ENCODE measurements at places on chromosomes 3 and 15.
A peak's percentile ranks its signal among the peaks of the same experiment; 100 is the strongest.

- peak; percentile 95 for DNase-seq
Measured at GRCh38 chr3:66107855-66108254, 69.1 kb upstream of the MAGI1 start.

- no peak for DNase-seq
Measured at GRCh38 chr3:159216311-159216710, 414.5 kb downstream of the MFSD1 start.

DNA sequence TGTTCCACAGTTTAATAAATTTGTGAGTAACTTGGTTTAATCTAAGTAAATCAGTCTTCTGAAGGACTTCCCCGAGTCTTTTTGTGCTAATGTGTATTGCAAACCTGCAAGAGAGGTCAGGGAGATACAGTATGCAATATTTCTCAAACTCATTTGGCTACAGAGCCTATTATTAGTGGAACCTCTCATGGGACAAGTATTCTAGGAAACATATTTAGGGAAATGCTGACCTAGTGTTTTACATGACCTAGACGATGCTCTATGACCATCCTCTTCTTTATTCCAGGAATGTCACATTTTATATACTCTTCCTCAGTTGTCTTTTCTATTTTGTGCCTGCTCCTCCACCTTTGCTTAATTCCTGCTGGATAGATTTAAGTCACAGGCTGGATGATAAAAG, 327.8 kb upstream of the TBC1D5 start:
- DNase-seq = no peak

DNA sequence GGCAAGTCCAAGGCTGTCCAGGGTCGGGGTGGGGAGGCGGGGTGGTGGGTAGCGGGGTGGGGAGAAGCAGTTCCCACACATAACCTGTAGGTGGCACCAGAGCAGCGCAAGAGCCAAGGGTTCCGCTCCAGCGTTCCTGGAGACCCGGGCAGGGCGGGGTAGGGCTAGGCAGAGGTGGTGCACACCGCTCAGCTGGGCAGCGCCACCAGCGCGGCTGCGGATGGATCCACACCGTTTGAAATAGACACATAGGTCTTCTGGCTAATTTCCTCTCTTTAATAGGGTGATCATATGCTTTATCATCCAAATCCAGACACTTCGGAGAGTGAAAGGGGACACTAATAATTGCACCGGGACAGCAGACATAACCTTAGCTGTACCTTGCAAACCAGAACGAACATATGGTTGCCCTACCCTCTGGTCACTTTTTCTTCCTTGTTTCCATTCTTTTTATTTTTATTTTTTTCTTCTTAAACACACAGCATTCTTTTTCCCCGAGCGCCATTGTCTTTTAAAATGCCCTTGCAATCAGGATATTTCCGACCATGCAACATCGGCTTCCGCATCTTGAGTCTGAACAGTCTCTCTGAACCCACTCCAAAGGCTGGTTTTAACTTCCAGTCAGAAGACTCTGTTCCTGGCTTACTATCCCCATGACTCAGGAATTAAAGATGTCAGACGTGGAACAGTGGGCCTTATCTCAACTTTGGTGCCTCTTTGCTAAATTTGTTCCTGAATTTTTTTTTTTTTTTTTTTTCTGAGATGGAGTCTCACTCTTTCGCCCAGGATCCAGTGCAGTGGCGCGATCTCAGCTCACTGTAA, 12.5 kb upstream of the ZSCAN2 start:
- peak; percentile 78 for DNase-seq

GRCh38 chr3:46222435-46223161, 14.5 kb upstream of the CCR1 start:
- no peak for DNase-seq

GRCh38 chr3:54374214-54374852, 252.0 kb downstream of the CACNA2D3 start:
- DNase-seq = no peak

GRCh38 chr3:94460931-94461330, 398.1 kb downstream of the NSUN3 start:
- peak; percentile 14 for DNase-seq

DNA sequence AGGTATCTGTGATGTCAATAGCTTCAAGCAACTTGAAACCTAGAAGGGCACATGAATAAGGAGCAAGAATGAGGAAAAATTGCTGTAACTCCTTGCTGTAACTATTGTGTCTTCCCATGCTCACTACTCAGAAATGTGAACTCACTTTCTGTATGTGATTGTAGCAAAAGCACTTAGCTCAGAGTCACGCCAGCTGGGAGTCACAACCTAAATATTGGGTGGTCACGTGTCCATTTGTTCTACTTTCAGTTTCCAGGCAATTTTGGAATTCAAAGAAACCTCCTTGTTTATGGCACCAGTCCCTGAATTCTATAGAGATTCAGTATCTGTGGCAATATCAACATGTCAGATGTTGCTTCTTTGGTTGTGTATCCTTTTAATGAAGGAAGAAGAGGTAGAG, 241.6 kb upstream of the AZI2 start:
- DNase-seq = peak; percentile 8

DNA sequence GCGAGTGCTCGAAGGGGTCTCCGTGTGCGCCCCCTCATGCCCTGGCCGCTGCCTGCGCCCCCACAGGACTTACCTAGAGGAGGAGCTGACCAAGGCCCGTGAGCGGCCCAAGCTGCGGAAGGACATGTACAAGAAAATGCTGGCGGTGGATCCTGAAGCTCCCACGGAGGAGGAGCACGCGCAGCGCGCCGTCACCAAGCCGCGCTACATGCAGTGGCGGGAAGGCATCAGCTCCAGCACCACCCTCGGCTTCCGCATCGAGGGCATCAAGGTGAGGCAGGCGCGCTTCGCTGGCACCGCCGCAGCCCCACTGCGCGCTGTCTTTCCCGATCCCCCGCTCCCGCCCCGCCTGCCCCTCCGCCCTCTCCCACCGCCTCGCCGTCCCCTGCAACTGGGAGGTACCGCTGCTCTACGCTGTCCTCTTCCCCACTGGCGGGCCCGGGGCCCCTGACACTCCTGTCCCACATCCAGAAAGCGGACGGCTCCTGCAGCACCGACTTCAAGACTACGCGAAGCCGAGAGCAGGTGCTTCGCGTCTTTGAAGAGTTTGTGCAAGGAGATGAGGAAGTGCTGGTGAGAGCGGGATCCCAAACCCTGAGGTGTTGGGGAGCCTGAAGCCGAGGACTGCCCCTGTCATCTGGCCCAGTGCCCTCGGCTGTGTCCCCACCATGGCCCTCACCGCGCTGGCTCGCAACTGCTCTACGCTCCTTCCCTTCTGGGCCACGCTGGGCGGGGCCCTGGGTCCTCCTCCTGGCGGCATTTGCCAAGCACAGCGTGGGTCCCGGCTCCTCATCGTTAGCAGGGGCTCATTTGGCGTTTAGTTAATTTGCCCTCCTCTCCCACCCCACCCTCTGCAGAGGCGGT, 8.5 kb downstream of the ITPKA start:
- no peak for DNase-seq

DNA sequence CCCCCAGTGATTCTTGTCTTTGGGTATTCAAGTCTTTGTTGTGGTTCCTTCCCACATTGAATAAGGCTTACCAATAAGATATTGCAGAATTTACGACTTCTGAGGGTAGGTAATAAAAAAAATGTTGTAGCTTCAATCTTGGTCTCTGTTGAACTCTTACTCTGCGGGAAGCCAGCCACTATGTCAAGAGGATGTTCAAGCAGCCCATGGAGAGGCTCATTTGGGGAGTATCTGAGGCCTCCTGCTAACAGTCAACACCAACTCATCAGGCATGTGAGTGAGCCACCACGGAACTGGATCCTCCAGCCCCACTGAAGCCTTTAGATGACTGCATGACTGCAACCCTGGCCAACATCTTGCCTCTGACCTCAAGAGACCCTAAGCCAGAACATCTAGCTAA, 3.2 kb upstream of the TBC1D23 start:
- peak; percentile 15 for DNase-seq

- no peak for DNase-seq
Measured at GRCh38 chr15:40110866-40111550, 2.3 kb upstream of the BMF start.

DNA sequence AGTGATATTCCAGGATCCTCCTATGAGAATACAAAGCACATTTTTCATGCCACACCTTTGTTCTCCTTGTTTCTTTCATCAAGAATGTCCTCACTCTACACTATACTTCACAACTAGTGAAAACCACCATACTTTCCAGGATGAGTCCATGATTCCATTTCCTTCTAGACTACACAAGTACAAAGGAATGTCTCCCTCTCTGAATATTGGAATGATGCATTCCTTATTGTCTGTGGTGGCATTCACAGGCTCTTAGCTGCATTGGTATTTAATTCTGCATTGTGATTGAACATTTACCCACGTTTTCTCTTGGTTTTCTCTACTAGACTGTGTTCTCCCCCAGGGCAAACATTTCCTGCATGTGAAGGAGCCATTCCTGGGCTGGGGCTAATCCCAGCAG, 217.5 kb downstream of the RAP2B start:
- DNase-seq = peak; percentile 7

- DNase-seq = no peak
Measured at GRCh38 chr3:38115645-38116427, 21.1 kb downstream of the ACAA1 start.

DNA sequence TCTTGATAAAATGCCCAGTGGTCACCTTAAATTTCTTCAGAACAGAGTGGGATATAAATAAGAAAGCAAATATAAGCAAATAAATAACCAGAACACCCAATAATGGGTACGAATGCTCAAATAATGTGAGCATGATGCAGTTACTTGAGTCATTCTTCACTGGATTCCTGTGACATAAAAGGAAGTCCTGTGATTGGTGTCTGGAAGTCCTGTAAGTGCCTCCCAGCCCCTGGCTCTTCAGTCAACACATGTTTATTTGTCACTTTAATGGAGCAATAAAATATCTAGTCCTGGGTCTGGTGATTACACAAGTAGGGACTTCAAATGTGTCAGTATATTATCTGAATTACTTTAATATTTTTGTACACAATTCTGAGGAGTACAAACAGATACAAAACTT, 30.4 kb downstream of the TMEM212 start:
- DNase-seq = peak; percentile 29

GRCh38 chr3:73804204-73804603, 179.5 kb upstream of the PDZRN3 start:
- DNase-seq = no peak

DNA sequence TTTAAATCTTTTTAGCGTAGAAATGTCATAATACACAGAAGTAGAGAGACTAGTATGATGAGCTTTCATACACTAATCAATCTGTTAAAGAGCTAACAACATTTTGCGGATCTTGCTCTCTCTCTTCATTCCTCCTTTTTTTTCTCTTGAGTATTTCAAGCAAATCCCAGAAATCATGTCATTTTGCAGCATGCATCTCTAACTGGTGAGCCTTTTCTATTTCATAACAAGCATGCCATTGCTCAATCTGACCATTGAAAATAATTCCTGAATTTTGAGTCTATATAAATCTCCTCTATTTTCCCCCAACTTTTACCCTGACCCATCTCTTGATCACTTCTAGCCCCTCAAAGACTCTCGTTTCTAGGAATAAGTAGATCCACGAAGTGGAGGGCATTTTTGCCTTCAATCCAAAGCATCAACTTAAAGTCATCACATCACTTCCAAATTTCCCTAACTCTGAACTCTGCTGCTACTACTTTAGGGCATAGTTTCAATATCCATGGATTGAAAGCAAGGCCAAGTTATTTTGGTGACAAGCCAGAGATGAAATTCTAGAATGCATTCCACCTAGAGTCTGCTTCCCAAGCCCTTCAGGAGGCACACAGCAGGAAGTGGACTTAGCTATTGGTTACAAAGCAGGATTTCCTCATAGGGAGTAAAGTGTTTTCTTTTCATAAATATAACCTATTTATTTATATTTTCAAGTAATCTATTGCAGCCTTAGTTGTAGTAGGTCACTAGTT, 253.5 kb upstream of the ZPLD1 start:
- peak; percentile 94 for DNase-seq

All from fibroblast of the aortic adventitia (primary cell).